ENCODE measurements at places on chromosomes 16 and 17.

DNA sequence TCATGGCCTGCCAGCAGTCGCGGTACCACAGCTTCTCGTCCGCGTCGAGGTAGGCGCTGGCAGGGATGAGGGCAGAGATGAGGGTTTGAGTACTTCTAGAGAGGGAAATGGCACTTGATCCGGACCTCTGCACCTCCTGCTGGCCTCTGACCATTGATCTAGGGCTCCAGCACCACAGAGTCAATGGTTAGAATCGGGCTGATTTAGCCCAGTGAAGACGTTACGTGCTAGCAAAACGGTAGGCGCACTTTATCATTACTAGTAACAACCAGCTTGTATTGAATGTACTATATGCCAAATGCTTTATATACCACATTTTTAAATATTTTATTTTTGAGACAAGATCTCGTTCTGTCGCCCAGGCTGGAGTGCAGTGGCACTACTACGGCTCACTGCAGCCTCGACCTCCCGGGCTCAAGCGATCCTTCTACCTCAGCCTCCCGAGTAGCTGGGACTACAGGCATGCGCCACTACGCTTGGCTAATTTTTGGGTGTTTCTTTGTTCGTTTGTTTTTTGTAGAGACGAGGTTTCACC lies 526 bp downstream of the TSNAXIP1 start:
- DNase-seq: no peak

DNA sequence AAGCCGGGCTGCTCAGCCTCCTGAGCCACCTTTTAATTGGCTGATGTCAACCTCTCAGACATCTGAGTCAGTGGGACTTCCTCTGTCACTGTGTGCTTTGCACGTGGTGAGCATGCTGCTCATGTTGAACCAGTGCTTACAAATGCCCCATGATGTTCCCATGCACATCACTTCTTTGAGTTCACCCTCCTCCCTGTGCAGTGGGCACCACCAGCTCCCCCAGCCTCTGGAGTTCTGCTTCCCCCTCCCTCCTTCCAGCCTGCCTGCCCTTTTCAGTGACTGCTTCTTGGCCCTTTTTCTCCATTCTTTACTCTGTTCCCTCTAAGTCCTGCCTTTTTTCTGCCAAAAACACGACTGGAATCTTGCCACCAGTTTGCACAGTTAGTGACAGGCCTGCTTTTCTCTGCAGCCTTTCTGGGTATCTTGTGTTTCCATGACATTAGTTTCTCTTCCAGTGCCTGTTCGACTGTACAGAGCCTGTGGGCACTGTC lies 41.6 kb downstream of the USP10 start:
- peak; percentile 30 for DNase-seq

DNA sequence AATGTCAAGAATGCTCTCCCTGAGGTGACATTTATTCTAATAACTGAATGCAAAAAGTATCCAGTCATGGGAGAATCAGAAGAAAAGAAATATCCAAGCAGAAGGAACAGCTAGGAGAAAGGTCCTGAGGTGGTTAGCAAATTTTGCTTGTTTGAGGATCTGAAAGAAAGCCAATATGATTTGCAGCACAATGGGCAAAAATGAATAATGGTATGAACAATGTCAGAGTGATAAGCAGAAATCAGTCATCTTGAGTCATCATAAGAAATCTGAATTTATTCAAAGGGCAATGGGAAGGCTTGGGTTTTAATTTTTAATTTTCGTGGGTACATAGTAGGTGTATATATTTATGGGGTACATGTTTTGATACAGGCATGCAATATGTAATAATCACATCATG lies 68.5 kb downstream of the BRIP1 start:
- DNase-seq: no peak

GRCh38 chr17:3641717-3642486 lies 5.3 kb downstream of the CTNS start:
- DNase-seq: no peak

- DNase-seq: no peak
These were observed 266.7 kb downstream of the SOX9 start for GRCh38 chr17:72387487-72387886.

GRCh38 chr17:80415626-80416137 lies 715 bp downstream of the ENDOV start:
- DNase-seq: no peak

- DNase-seq: no peak
These were observed 16.3 kb downstream of the MEIOC start for GRCh38 chr17:44672479-44673093.

DNA sequence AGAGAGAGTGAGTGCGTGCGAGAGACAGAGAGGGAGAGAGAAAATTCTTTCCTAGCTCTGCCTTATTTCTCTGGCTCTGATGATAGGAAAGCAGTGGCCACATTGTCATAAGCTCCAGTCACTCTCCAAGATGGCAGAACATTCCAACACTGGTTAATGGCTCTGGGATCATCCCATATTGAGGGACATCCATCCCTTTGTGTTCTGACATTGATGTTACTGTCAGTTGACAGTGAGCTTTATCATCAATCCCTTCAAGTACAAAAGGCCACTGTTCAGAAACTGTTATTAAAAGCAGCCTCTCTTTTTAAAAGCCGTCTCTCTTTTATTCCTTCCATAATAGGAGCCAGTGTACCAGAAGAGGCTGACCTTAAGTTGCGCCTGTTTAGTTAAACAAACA lies 1084.9 kb upstream of the RBFOX1 start:
- DNase-seq: no peak

- no peak for DNase-seq
These were observed 6.2 kb downstream of the REXO5 start for GRCh38 chr16:20812510-20812909.

- no peak for DNase-seq
These were observed 137.7 kb upstream of the CDH5 start for GRCh38 chr16:66228792-66229191.

DNA sequence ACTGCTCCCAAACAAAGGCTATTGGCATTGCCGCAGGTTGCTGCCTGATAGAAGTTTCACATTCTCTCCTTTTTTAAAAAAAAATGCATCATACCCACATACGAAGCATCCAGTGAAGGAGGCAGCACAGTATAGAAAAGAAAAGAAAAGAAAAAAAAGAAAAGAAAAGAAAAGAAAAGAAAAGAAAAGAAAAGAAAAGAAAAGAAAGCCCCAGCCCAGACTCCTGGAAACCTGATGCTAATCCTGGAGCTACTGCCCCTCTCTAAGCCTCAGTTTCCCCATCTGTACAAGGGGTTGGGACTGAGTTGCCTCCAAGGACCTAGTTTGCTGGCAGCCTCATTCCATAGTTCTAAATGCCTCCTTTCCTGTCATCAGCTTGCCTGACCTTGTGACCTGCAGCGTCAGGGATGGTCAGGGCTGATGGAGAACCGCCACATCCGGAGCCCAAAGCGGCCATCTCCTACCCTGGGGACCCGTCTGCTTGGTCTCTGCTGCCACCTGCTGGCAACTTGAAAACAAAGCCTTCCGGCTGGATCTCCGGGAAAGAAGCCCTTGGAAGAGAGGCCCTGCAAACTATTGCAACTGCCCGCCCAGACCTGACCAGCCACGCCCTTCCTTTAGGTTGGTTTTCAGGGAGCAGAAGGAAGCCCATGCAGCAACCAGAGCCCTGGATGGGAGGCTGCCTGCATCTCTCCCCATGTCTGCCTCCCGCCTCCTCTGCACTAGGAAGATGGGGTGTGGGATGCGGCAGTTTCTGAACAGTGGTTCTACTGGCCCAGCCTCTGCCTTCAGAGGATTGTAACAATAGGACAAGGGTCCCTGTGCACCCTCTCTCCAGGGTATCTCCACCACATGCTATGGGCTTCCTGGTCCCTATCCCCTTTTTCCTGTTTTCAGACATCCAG lies 13.0 kb downstream of the AIPL1 start:
- DNase-seq: peak; percentile 83

DNA sequence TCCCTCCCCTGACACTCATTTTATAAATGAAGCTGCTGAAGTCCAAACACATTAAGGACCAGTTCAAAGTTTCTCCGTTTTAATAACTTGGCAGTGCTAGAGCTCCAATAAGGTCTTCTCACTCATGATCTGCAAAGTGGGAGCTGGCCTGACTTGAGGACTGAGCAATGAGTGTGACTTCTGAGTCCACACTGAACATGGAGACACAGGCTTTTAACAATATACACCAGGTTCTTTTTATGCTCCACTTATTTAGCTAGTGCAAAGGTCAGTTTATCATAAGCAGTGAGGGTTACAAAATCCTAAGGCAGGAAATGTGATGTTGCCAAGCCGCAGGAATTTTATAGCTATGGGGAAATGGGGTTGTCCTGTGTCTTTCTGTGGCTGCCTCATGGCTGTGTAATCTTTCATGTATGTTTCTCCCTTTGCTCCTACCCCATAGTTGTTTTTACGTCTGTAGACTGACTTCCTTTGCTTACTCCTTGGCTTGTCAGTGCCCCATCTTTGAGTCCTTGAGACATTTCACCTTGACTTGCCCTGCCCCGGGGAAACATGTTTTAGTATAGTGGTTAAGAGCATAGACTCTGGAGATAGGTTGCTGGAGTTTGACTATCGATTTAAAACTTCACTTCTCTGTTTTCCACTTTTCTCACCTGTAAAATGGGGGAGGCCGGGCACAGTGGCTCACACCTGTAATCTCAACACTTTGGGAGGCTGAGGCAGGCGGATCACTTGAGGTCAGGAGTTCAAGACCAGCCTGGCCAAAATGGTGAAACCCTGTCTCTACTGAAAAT lies 12.2 kb upstream of the MMD start:
- no peak for DNase-seq

- DNase-seq: no peak
These were observed 9.6 kb upstream of the OR2C1 start for GRCh38 chr16:3346041-3346440.

DNA sequence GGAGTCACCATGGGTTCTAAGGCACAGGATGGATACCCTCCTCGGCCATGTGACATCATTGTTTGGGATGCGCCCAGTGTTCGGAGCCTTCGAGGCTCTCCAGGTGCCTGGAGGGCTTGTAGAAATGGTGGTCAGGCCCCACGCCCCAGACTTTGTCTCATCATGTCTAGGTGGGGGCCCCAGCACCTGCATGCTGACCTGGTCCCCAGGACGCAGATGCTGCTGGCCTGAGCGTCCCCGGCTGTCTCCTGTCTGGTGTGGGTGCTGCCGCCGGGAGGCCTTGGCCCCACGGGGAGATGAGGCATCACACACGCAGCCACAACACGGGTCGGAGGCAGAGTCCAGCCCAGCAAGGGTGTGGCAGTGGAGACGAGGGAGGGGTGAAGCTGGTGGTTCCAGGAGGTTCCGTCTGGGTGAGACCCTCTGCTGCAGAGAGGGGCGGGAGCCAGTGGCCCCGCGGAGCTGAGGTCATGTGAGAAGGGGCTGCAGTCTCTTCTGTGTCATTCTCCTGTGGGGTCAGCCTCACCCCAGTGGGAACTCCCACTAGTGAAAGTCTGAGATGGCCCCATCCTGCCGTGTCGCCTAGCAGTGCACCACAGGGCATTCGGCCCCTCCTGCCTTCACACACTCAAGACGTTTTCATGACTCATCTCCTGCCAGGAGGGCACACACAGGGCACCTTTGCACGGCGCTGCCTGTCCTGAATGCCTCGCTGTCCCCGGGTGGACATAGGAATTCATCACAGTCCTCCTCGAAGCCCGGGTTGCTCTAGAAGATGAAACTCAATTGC lies 46.6 kb downstream of the JPH3 start:
- DNase-seq: no peak

DNA sequence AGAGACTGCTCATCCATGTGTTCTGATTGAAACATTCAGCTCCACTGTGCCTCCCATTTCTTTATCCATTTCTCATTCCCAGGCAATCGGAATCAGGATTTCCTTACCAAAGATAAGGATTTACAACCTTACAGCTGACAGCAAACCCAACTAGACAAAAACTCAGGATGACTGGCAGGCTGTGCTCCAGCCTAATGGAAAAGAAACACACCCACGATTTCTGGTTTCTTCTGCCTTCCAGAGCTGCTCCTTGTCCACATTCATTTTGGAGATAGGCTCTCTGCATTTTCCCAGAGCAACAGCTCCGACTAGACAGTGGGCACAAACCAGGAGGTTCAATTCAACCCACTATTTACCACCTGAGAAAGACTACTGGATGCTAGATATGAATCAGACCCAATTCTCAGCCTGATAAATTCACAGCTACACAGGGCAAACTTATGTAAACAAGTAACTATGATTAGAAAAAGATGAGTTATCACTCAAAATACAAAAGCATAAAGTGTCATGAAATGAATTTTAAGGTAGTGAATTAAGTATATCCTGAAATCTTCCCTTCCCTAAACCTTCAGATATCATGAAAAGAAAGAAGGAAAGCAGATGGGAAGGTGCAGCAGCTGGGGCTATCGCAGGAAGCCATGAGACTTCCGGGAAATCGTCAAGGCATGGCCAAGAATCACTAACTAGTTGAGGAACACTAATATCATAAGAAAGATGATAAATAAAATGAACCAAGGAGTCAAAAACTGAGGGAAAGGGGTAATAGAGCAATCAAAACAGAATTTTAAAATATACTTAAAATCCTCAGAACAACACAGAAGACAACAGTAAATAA lies 44.8 kb upstream of the CLEC18B start:
- DNase-seq: no peak

DNA sequence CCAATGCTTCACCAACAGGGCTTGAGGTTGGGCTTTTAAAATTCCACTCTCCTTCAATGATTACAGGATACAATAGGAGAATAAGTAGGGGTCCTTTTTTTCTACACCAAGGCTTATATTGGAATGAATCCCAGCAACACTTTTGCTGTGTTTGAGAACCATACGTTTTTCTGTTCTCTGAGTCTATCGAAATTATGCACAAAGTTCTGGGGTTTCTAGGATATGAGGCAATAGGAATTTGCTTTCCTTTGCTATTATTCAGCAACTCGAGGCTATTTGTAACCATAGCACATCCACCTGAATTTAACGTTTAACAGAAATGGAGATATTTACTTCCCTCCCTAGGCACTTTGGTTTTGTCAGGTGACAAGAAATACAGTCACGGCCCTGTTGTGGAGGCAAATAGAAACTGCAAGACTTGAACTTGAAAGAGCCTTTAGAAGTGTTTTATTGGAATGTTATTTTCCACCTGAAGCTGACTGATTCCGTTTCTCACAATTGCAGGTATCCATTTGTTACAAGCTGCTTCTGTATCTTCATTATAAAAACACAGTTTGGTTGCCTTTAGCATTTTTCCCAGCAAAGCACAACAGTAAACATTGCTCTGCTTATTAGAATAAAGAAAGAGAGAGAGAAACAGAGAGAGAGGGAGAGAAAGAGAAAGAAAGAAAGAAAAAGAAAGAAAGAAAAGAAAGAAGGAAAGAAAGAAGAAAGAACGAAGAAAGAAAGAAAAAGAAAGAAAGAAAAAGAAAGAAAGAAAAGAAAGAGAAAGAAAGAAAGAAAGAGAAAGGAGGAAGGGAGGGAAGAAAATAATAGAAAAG lies 109.6 kb downstream of the HS3ST3A1 start:
- DNase-seq: no peak

GRCh38 chr16:70753694-70754325 lies 47.1 kb downstream of the VAC14 start:
- no peak for DNase-seq

All from activated CD4-positive, alpha-beta T cell treated with anti-CD3 and anti-CD28 coated beads for 48 hours (primary cell).